ENCODE measurements at places on chromosomes 7 and 10.
A peak's percentile ranks its signal among the peaks of the same experiment; 100 is the strongest.

DNA sequence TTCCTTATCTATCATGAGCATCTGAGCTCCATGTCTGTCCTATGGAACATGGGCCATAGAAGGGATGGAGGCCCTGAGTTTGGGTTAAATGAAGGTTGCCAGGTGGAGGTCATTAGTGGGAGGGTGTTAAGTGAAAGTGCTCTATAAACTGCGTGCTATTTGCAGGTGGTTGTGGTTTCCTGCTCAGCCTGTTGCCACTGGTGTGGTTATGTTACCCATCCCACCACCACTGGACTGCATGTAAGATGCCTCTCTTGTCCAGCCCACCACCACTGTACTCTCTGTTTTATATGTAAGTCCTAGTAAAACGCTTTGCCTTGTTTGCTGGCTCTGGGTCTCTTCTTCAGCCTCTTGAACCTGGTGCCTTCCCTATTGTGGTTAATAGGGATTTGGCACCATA, 711.2 kb downstream of the SORCS3 start:
- DNase-seq, result no peak

GRCh38 chr10:89625041-89625765, 19.8 kb downstream of the PANK1 start:
- no peak for DNase-seq

DNA sequence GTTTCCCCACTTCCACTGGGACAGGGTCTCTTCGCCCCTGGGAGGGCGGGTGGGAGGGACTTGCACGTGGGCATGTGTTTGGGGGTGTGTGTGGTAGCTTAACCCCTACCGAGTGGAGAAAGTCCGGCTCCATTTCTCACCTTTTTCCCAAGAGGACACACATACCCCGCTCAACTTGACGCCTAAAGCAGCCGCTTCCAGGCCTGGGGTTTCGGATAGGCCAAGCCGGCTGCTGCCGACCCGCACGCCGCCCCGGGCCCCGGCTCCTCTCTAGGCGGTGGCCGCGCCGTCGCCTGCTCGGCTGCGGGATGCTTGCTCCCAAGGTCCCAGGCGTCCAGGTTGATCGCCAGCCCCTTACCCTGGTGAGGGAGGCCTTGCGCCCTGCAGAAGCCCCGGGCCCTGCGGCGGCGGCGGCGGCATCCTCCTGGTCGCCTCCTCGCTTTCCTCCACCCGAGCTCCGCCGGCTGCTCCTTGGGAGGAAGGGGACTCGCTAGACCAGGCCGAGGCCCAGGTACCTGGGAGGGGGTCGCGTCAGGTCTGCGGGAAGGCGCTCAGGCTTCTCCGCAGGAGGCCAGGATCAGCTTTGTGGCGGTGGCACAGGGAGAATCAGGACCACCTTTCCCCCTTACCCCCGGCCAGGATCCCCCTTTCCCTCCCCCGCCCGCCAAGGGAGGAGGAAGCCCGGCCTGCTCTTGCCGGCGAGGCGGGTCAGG, 3.2 kb upstream of the GATA3 start:
- DNase-seq, result no peak

DNA sequence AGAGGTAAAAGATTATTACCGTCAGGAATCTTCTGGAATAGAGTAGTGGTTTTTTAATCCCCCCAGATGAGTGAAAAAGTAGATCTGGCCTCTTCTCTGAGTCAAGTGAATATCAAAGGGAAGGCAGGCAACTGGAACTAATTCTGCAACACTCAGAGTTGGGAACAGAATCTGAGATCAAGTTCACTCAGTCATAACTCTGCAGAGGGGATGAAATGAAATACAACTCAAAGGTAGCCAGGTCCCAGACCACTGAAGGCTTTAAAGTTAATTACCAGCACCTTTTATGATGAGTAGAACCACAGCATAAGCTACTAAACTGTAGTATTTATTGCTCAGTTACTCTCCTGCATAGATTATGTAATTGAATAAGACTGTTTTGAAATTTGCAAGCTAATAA, 455.6 kb upstream of the AKR1E2 start:
- DNase-seq, result no peak

- DNase-seq, result no peak
Observed at GRCh38 chr7:111836592-111836991, 274.3 kb upstream of the IMMP2L start.

GRCh38 chr7:4079956-4080355, 602.1 kb upstream of the FOXK1 start:
- no peak for DNase-seq

- DNase-seq, result no peak
Observed at GRCh38 chr10:8130973-8131911, 76.8 kb downstream of the GATA3 start.

GRCh38 chr10:28410420-28411135, 107.7 kb upstream of the MPP7 start:
- peak; percentile 28 for DNase-seq

DNA sequence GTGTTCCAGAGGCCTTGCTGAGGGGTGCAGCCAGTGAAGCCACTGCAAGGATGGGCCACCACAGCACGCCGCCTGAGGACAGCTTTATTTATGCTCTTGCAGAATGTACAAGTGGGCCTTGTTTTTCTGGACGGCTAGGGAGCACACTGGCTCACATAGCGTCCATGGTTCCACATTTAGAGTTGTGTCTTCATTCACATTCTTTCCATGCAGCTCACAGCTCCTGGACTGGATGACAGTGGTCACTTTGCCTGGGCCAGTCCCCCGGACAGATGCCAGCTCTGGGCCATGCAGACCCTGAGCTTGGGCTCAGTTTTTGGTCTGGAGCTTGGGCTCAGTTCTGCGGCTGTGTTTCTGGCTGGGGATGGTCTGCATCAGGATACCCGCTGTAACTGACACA, 2.6 kb upstream of the C10orf71 start:
- no peak for DNase-seq

DNA sequence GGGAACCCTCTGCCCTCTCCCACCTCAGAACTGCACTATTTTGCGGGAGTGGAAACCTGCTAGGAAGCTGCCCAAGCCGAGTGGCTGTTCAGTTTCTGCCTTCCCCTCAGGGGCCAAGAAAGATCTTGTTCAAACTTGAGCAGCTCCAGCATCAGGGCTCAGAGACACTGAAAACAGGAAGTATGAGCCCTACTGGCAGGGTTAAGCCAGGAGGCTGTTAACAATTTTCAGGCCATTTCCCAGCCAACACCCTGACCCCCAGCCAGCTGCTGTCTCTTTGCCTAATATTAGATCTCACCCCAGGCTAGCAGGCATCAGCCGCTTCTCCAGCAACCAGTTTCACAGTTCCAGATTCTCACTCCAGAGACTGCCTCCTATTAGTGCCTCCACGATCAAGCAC, 9.2 kb downstream of the PLAU start:
- no peak for DNase-seq

GRCh38 chr10:86375204-86375603, 8.6 kb upstream of the GRID1 start:
- DNase-seq, result no peak

DNA sequence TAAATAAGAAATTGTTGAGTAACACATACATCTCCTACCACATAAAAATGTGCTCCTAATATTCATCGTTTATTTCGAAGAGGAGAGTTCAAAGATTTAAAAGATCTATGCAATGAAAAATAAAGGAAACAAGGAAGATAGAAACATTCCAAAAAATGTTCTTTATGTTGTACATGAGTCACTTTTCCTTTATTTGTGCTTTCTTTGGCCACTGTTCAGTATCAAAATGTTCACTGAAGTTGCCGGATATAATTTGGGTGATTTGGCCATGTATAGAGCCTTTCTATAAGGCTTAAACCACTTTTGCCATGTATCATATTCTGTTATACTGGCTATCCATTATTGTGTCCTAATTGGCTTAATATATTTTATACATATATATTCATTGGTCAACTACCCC, 62.9 kb upstream of the PRR15 start:
- DNase-seq, result no peak

- DNase-seq, result no peak
Observed at GRCh38 chr7:42133321-42133720, 103.7 kb downstream of the GLI3 start.

DNA sequence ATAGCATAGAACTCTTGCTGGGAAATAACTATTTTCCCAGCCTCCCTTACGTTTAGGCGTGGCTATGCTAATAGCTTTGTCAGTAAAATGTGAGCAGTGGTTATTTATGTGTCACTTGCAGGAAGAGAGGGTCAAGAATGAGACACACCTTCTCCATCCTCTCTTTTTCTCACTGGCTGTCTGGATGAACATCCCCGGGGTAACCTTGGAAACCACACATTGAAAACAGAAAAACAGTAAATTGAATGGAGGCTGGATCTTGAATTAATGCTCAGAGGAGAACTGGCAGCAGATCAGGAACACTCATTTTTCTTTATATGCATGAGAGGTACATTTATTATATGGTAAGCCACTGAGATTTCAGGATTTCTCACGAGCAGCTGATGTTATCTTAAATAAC, 127.6 kb downstream of the DNAJB9 start:
- no peak for DNase-seq

DNA sequence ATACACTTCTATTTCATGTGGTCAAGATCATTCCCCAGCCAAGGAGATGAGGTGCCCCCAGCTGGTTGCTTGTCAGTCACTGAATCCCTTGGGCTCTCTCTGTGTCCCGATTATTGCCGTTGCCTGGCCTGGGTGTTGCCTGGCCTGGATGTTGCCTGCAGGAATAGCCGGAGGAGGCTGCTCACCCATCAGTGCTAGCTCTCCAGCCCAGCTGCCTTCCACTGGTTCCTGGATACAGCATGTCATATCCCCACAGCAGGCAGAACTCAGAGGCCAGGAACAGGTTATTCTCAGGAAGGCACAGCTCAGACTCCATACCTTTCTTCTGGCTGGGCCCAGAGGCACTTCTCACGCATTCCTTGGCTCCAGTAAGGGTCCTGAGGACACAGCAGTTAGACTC, 542.1 kb upstream of the MGMT start:
- DNase-seq, result no peak

- no peak for DNase-seq
Observed at GRCh38 chr10:88322324-88323063, 260.6 kb downstream of the RNLS start.

DNA sequence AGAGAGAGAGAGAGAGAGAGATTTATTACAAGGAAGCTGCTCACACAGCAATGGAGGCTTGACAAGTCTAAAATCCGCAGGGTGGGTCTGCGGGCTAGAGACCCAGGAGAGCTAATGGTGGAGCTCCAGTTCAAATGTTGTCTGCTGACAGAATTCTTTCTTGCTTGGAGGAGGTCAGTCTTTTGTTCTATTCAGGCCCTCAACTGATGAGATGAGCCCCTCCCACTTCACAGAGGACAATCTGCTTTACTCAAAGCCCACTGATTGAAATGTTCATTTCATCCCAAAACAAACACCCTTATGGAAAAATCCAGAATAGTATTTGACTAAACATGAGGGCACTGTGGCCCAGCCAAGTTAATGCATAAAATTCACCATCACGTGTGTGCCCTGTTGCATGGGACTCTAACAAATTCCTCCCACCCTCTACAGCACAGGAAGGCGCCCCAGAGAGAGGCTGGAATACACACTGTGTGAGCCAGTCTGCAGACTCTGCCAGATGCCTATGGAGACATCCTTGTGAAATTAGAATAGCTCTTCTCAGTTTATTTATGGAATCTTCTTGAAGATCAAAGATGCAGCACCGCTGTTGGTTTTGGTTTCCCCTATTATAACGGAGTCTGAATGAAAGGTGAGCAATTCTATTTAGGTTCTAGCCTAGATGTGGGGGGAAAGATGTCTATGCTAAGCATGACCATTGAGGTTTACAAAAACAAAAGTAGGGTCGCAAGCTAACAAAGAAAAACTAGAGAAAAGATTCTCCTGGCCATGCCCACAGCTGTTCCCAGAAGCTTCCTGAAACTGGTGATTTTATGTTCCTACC, 123.0 kb upstream of the SFMBT2 start:
- no peak for DNase-seq

DNA sequence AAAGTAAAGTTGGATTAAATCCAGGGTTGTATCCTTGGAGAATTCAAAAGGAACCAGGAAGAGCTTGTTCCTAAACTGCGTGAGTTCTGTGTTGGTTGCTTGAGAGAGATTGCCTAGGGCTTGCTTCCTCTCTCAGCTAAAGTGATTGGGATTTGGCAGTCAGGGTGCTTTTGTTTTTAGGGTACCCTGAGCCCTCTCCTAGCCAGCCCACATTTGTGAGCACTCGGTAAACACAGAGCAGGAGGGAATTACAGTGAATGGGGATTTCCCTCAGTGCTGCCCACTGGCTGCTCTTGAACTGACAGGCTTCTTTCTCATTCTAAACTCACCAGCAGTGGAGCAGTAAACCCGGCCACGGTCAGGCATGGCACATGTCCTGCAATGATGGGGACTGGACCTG, 146.9 kb downstream of the TPST1 start:
- peak; percentile 60 for DNase-seq

DNA sequence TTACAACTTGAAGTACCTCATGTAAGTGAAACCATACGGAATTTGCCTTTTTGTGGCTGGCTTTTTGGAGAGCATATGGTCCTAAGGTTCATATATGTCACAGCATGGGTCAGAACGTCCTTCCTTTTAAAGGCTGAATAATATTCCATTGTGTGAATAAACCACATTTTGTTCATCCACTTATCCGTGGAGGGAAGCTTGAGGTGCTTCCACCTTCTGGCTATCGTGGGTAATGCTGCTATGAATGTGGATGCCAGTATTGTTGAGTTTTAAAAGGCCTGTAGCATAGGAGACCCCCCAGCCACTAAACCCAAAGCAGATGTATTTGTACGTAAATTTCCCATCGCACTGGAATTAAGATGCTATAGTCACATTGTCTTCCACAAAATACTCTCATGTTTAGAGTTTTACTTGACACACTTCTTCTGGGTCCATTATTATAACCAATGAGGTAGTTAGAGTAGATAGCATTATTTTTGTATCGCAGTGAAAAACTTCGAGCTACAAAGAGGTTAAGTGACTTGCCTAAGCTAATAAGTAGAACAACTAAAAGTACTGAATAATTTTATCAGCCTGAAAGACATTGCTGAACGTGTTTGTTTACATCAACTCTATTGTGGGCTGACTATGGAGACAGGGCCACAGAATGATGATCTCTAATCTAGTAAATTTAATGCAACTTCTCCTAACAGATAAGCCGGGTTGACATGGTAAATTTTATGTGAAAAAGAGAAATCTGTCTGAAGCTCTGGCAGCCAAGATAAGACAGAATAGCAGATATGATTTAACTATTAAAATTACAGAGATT, 183.0 kb upstream of the CTBP2 start:
- peak; percentile 14 for DNase-seq

DNA sequence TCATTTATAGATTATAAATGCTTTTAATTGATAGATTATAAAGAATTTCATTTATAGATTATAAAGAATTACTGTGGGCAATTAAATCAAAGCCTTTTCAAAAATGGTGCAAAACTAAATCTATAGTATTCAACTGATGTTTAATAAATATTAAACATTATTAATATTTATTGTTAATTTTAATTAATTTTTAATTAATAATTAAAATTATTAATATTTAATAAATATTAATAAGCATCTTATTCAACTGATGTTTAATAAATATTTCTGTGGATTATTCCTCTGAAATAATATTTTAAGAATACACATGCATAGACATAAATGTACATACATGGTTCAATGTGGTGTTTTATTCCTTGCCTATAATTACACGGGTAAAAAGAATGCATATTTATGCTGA, 346.8 kb downstream of the PCDH15 start:
- DNase-seq, result no peak
